ENCODE measurements at places on chromosomes 6 and 20. TPM values are rescaled to one million over a fixed set of nuclear protein-coding genes. Genes with fewer than 3 reads are reported as not detected.

The KHDC1 gene
- 0.14 TPM for total RNA-seq

DNA sequence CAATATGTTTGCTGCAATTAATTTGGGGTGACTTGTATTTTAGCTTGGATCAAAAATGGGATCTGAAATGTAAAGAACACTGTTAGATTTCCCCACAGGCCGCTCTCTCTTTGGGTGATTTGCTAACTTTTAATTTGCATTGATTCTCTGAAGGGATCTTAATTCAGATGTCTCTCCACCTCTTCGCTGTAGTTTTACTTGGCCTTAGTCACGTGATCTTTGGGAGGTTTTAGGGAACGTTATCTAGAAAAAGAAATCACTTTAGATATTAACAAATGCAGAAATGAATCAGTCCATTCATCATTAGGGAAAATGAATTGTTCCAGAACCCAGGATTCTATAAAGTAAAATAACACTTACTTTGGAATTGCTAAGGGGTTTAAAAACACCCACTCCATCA is 390.2 kb downstream of the THBS2 start:
- no peak for DNase-seq

- no peak for DNase-seq
These were observed 11.8 kb downstream of the CPNE5 start for GRCh38 chr6:36827261-36828079.

- DNase-seq: no peak
These were observed 122.3 kb downstream of the JARID2 start for GRCh38 chr6:15368186-15368585.

DNA sequence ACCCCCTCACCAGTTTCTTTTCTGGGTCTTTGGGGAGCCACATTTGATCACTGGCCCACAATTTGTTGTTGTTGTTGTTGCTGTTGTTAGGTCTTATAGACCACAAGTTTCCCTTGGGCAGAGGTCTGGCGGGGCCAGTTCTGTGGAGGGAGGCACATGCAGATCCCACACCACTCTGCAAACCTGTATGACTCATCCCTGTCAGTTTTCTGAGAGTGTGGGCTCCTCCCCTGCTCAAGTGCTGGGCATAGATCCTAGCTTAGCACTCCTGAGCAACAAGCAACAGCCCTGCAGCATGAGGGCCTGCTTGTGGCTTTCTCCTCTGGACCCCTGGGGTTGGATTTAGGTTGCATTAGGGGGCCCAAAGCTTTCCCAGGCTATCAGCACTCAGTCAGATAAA is 411.1 kb upstream of the HTR1E start:
- no peak for DNase-seq

- DNase-seq: no peak
These were observed 116.2 kb upstream of the PRL start for GRCh38 chr6:22412994-22413393.
